Activated CD4-positive, alpha-beta T cell treated with anti-CD3 and anti-CD28 coated beads, Interleukin-2, Interleukin-4, amounts not matched to agents 100 ng/mL and 50 ng/mL, durations not matched to agents 16 hours and 8 hours (primary cell): ENCODE measurements at places on chromosomes 1 and 21.

GRCh38 chr1:116916002-116916401 is 6.3 kb downstream of the PTGFRN start:
- no peak for DNase-seq

GRCh38 chr1:70331962-70332361 is 22.6 kb downstream of the ANKRD13C start:
- DNase-seq = no peak

DNA sequence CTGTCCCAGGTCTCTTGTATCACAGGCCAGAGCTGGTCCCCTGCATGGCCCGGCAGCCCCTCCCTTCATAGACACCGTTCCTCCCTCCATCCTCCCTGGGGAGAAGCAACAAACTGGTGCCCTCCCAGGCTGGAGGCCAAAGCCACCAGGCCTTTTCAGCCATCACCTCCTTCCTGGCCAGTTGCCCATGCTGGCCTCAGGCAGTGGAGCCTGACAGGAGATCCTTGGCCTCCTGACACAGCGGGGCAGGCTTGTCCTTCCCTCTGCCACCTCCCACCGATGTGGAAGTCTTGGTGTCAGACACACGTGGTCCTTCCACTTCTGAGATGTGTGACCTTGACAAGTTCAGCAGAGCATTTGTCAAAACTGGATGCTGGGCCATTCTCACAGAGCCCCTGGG is 206.0 kb downstream of the HIVEP3 start:
- DNase-seq = no peak

DNA sequence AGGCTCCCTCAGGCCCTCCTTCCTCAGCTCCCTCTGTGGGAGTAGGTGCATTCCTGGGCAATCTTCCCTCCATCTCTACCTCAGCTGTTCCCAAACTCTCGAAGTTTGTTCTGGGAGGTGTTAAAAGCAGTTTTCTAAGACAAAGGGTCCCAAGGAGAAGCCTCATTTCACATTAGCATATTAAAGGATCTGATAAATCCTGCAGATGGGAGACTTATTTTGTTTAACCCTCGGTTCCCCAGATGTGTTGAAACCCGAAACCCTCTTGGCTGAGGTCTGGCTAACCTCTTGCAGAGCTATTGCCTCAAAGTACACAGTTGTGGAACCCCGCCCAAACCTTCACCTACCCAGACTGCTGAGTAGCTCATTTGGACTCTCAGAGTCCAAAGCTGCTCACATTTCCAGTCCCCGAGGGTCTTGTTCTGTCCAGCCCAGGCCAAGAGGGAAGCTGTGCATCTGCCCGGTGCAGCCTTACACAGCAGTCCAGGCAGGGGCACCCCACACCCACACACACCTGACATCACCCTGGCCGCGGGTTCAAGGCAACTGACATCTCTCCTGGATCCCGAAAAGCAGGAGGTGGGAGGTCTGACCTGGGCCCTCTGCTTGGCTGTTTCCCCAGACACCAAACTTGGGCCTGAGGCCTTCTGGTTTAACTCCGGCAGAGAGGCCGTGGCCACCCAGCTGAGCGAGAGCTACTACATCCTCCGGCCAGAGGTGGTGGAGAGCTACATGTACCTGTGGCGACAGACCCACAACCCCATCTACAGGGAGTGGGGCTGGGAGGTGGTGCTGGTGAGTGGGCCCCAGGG is 19.5 kb upstream of the SELENON start:
- DNase-seq = no peak

- DNase-seq = no peak
These were observed 68.3 kb upstream of the TARDBP start for GRCh38 chr1:10943991-10944730.

DNA sequence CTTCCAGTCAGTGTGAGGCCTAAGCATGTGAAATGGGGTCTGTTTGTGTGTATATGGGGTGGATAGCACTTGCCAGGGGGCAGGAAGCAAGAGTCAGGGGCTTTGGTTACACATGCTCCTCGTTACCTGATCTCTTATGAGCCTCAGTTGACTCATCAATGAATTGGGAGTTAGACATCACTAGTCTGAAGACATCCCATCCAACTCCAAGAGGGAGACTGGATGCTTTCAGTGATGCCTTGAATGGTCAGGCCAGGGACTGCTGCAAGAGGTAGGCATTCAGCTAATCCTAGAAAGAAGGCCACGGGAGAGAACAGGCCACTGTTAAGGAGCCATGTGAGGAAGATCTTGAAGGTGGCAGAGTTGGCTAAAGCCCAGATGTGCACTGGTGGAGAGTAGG is 6.3 kb downstream of the RAB25 start:
- no peak for DNase-seq

DNA sequence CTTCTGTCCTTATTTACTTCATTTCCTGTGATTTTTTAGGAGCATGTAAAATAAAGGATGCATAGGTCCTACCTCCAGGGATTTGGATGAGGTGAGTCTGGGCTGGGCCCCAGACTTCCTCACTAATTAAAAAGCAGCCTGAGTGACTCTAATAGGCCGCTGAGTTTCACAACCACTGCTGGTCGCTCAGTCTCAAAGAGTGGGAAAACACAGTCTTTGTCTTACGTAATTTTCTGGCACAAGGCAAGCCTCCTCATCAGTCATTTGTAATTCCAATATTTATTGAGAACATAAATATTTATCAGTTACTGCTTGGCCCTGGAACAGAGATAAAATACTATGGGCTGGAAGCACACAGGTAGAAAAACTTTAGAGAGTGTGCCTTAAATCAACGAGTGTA is 195.4 kb upstream of the RUNX1 start:
- no peak for DNase-seq

DNA sequence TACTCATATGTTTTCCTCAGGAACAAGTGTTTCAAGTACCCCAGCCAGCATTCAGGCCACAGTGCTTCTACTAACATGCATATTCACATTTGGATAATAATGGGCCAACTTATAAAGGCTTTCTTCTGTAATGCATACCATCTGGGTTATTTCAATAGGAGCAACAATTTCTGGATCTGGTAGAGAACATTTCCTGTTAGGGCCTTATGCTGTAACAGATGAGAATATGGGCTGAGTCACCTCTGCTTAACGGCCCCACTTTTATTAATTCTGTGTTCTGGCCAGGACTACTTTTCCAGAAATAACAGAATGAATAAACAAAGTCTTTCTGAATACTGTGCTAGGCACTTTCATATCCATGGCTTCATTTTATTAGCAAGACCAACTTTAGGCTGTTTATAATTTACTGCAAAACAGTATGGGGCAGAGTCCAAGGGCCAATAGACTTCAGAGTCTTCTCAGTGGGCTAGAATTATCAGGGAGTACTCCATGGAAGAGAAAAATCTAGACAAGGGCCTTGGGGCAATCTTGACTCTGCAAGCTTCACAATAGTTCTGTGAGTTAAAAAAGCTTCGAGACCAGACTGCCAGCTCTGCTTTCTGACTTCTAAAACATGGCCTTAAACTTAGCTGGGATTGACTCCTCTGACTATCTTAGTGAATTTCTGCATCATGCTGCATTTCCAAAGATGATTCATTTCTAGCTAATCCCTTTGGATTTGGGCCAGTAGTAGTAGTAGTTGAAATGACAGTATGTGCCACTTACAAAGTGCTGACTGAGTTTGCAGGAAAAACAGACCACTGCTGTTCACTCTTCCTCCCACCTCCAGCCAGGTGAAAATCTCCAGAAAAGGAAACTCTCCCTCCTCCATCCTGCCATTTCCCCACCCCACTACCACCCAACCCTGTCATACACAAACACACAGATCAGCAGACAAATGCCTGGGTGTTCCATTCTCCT is 8.2 kb upstream of the SSX2IP start:
- DNase-seq = no peak

GRCh38 chr1:93549811-93550210 is 101.9 kb downstream of the FNBP1L start:
- no peak for DNase-seq

DNA sequence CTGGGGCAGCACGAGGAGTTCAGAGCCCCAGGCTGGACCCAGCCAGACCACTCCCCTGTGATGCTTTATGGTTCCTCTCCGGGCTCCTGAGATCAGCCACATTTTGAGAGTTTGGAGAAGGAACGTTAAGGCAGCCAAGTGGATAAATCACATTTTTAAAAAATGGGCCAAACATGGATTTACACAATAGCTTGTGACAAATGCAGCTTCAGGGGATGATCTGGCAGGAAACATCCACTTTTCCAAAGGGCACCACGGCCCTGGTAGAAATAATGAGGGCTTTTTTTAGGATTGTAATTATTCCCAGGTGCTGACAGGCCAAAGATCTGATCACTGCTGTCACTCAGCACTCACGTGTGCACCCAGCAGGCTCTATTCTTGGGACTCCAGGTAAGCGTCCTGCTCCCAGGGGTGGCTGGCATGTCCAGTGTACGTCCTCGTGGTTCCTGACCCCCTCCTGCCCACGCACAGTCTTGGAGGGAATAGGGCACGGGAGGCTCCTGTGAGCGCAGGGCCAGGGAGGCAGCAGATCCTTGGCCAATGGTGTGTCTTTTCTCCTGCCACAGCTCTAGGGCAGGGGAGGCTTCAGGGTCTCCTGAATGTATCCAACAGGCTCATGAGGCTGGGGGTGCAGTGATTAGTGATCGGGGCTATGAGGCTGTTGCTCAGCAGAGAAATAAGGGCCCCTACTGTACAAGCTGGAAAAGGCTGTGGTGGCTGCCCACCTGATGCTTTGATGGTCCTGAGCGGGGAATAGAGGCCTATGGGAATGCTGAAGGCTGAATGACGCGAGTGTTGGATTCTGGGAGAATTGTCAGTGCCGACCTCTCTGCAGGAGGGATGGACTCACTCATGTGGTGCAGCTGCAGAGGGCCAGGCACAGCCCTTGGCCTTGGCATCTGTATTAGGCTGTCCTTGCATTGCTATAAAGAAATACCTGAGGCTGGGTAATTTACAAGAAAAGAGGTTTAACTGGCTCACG is 415.7 kb downstream of the PTPRU start:
- DNase-seq = no peak
